ENCODE measurements at places on chromosomes 7 and 10.

DNA sequence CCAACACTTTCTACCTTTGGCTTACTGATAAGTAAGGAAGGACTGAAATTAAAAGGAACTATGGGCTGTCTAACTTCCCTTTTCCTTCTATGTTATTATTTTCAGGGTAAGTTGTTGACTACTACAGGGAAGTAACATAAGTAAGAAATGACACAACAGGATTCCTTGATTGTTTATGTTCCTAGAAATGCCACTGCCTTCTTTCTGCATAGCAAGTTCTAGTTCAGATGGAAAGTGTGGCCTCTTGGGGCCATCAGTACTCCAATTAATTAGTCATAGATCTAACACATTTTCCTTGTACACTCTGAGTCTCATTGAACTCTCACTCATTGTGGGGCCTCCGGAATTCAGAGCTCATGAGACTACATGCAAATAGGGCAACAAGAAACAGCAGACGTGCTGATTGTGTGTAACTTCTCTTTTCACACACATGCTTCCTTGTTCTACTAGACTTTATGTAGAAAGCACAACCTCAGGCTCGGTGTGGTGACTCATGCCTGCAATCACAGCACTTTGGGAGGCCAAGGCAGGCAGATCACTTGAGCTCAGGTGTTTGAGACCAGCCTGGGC is 35.3 kb upstream of the HIBADH start:
- no peak for DNase-seq

DNA sequence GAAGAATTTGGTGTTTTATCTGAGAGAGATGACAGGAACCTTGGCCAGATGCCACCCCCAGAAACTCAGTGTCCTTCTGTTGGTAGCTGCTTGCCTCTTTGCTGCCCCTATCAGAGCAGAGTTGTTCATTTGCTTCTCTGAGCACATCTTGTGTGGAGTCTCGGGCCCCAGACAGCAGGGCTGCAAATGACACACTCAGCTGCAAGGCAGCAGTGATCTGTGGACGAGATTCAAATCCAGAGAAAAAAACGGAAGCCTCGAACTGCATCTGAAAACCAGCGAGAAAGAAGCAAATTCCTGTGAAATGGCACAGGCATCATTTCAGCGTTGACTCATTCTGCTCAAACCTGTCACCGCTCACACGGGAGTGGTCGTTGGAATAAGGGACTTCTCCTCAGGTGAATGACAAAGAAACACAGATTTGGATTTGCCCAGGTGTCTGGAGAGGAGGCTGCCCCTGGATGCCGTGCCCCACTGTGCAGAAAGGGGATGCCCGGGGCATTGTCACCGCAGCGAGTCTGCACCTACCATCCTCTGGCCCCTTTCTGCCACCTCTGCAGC is 144.7 kb downstream of the PFKFB3 start:
- peak; percentile 32 for DNase-seq

- DNase-seq = no peak
These were observed 195.3 kb downstream of the FAM107B start for GRCh38 chr10:14579405-14579804.

DNA sequence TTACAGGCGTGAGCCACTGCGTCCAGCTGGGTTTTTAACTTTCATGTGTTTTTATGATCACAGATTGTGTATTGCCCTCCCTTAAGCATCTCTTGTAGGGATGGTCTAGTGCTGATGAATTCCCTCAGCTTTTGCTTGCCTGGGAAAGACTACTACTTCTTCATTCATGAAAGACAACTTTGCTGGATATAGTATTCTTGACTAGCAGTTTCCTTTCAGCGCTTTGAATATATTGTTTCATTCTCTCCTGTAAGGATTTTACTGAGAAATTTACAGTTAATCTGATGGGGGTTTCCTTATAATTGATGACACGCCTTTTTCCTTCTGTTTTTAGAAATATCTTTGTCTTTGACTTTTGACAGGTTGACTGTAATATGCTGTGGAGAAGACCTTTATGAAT is 33.2 kb downstream of the STK31 start:
- no peak for DNase-seq

- DNase-seq = no peak
These were observed 84.1 kb downstream of the MKI67 start for GRCh38 chr10:128042131-128042610.

DNA sequence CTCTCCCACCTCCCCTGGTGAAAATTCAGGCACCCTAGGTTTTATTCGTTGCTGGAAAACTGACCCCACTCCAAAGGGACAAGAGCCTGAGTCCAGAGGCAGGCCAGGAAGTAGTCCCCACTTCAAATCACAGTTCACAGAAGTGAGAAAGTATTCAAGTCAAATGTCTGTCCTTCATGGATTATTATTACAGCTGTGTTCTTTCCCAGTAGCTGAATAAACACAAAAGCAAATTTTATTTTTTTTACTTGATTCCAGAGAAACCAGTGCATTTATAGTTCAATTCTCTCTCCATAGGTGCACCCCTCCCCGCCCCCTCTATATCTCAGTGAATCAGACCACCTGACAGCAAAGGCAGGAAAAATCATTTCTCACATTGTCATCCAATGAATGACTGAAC is 113.8 kb upstream of the COL1A2 start:
- no peak for DNase-seq

GRCh38 chr7:158206341-158206740 is 381.3 kb downstream of the PTPRN2 start:
- DNase-seq = no peak

GRCh38 chr7:108503112-108504026 is 22.6 kb downstream of the PNPLA8 start:
- no peak for DNase-seq

GRCh38 chr10:88974446-88975376 is 15.9 kb upstream of the FAS start:
- no peak for DNase-seq

GRCh38 chr10:92801978-92802872 is 46.1 kb upstream of the EXOC6 start:
- no peak for DNase-seq

DNA sequence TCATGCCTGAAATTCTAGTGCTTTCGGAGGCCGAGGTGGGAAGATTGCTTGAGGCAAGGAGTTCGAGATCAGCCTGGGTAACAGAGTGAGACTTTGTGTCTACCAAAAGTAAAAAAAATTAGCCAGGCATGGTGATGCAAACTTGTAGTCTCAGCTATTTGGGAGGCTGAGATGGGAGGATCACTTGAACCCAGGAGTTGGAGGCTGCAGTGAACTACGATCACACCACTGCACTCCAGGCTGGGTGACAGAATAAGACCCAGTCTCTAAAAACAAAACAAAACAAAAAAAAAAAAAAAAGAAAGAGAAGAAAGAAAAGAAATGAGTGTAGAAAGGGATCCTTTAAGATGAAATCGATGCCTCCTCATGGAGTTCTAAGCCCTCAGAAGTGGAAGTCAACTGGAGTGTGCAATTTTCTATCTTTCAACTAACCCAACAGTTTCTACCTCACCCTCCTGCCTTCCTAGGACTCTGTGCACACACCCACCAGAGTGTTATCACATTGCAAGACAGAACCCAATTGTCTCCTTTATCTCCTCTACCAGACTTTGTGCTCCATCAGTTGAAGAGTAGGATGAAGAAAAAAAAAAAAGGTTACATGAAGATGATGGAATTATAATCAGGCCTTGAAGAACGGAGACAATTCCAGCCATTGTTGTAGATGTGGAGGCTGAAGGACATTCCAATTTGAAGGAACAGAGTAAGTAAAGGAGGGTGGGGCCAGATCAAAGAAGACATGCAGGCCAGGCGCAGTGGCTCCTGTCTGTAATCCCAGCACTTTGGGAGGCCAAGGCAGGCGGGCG is 26.9 kb downstream of the NYAP1 start:
- no peak for DNase-seq

GRCh38 chr10:22656036-22656435 is 58.3 kb downstream of the PIP4K2A start:
- no peak for DNase-seq

GRCh38 chr7:155807789-155808548 is 4.3 kb downstream of the SHH start:
- DNase-seq = no peak

- no peak for DNase-seq
These were observed 98.4 kb downstream of the PIP4K2A start for GRCh38 chr10:22615819-22616499.

DNA sequence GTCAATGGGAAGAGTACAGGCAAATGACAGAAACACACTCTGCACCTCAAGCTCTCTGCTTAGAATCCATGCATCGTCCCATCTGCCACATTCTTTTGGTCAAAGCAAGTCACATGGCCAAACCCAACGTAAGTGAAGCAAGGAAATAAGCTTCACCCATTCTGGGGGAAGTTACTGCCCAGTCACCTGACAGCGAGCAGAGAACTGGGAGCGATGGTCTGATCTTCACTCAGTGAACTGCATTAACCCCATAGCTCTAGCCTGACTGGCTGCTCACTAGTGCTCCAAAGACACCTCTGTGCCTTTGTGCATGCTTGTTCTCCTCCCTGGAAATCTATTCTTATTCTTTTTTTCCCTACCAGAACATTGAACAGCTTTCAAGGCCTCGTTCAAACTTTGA is 89.9 kb downstream of the APBB1IP start:
- DNase-seq = no peak

DNA sequence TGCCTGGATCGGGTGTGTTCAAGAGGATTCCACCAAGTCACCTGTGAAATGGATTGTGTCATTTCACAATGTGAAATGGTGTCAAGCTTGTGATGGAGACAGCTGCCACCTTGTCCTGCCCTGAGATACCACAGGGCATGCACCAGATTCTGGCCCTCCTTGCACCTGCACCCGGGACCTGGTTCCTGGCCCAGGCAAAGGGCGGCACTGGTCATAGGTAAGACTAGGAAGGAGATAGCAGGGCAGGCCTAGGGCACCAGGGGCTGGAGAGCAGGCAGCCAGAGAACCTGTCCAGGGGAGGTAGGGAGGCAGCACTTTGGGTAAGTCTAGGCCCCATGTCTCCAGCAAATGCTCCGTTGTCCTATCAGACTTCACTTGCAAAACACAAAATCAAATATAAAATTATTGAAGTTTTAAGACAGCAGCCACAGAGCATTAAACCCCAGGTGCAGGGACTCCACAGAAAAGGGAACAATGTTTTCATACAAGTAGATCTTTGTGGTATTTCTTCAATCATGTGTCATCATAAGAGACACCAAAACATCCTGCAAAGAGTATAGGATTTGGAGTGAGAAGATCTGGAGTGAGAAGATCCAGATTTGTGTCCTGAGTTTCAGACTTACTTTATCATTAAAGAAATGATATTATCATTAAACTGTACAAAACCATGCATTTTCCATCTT is 22.7 kb upstream of the ZNF800 start:
- DNase-seq = no peak

DNA sequence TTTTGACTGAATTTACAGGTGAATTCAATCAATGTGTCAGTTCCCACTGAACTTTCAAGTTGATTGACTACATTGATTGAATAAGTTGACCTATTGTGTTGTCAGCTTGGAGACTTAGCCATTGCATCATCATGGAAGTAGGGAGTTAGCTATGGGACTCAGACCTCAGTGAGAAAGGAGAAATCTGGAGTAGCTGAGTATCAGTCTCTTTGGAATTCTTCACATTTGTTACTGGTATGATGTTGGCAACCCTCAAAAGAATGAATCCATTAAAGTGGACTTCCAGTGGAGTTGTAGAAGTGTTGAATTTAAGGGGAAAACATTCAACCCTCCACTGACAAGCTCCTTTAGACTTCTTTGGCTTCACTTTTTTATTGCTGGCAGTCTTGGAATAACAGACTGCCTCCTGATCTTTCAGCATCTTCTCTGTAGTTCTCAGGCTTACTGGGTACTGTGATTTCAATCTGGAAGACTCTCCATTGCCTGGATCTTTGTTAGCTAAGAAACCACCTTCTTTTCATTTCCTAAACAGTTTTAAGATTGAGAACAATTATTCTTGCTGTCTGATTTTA is 160.3 kb upstream of the NRP1 start:
- DNase-seq = no peak

DNA sequence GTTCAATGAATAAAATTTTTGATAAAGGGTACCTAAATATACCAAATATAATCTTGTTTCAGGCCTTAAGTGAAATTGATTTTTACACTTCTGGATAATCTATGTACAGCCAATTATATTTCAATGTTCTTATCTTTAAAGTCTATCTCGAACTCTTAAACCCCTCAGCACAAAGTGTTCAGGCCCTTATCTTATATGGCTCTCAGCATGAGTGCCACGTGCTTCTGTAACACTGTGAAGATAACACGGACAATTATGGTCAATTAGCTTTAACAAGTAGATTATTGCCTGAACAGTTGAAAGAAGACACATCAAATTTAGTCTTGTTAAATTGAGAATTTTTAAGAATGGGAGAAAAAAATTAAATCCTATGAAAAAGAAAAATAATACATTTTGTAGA is 40.4 kb upstream of the DMTF1 start:
- no peak for DNase-seq

DNA sequence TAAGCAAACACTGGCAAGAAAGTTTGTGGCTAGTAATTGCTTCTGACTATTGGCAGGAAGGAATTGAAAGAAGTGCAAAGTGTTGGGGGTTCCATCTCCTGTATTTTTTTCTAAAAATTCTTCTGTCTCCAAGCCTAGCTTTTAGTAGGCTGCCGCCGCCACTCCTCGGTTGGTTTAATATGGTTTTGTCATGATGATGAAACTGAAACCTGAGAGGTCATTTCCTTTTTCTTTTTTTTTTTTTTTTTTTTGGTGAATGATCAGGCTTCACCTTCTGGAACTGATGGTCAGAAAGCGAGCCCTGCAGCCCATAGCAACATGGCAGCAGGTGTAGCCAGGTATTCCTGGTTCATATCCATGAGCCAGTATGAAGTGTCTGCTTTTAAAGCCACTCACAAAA is 75.3 kb upstream of the AGBL3 start:
- no peak for DNase-seq

- no peak for DNase-seq
These were observed 54.6 kb upstream of the C1GALT1 start for GRCh38 chr7:7127773-7128172.

GRCh38 chr7:38000272-38000671 is 79.8 kb downstream of the EPDR1 start:
- DNase-seq = no peak

DNA sequence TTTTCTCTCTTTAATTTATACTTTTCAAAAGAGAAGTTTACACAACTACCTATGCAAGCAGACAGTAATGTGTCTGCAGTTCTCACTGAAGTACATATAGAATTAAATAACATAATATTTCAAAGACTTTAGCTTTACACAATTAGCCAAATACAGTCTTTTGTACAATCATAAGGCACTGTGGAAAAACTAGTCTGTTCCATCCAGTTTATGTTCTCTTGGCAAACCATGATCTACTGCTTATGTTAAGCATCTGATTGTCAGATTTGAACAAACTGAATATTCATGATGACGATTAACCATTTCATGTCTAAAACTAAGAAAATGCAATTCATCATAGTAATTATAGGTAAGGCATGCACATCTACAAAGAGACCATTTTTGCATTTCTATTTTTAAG is 842 bp downstream of the SEMA3A start:
- no peak for DNase-seq

DNA sequence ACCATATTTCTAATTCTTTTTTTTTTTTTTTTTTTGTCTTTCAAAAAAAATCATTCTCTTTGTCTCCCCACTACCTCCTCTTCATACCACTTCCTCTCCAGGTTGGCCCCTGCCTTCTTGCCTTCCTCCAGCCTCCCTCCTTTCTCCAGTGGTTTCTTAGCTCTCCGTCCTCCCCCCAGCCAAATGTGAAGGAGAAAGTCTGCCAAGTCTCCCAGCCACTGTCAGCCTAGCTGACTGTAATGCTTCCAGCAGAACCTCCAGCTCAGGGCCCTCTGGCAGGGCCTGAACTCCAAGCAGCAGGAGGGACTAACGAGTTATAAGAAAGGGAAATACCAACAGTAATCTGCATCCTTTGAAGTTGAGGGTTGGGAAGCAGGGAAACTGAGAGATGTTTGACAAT is 35.5 kb upstream of the BICC1 start:
- DNase-seq = no peak

GRCh38 chr7:29354340-29354739 is 159.8 kb downstream of the CHN2 start:
- no peak for DNase-seq

Data from activated T-helper 1 cell treated with Interleukin-2 at 50 U/mL for 16 hours (primary cell).